ENCODE measurements at places on chromosomes 4 and X. TPM values are rescaled to one million over a fixed set of nuclear protein-coding genes. Genes with fewer than 3 reads are reported as not detected.
A peak's percentile ranks its signal among the peaks of the same experiment; 100 is the strongest.

Gene SMIM31
- 1.8 TPM for total RNA-seq

Gene GCNA
- 18.0 TPM for total RNA-seq

Gene SSX1
- total RNA-seq, result not detected

Gene TMEM31
- total RNA-seq, result 7.6 TPM

Gene RRH
- 0.74 TPM for total RNA-seq

Gene ALB
- total RNA-seq, result 9.0 TPM

Gene PSAPL1
- total RNA-seq, result 0.05 TPM

Gene PAK3
- 12.5 TPM for total RNA-seq

Gene MAGEA4
- not detected for total RNA-seq

DNA sequence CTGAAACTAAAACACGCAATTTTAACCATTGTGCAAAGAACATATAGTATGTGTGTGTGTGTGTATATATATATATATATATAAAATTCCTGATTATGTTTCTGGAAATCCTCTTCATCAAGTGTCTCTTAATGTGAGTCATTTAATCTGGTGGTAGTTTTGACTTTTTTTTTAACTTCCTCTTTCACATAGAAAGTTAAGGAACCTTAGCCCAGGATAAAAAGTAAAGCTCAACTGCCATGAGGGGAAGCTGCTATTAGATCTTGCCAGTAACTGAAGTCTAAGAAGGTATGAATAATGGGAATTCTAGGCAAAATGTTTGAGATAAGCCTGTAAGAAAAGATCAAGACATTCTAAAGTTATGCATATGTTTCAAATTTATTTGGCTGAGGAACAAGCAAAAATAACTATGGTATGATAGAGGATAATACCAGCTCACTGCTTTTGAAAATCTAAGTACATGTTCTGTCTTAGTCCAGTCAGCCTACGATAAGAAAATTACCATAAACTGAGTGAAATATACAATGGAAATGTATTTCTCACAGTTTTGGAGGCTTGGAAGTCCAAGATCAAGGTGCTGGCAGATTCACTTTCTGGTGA, 757.0 kb downstream of the TRAM1L1 start:
- DNase-seq, result no peak

- DNase-seq, result no peak
Observed at GRCh38 chrX:76420237-76420636, 7.3 kb upstream of the MAGEE1 start.

- DNase-seq, result no peak
Observed at GRCh38 chr4:175297965-175298565, 379.9 kb downstream of the ADAM29 start.

DNA sequence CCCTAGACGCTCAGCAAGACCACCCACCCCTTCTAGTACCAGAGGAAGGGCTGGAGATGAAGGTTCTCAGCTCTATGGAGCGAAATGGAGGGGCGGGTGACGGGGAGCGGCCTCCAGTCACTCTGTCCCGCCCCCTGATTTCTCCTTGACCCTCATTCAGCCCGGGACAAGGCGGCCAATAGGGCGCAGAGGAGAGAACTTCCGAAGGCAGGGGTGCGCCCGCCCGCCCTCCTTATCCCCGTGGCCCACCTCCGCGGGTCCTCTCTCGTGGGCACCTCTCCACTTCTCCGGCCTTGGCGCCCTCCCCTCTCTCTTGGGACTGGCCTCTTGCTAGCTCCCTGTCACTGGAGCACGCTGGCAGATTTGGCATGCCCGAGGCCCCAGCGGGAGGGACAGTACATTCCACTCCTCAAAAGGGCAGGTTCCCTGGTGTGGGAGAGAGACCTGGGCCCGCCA, 1.1 kb upstream of the SEPTIN6 start:
- no peak for DNase-seq

DNA sequence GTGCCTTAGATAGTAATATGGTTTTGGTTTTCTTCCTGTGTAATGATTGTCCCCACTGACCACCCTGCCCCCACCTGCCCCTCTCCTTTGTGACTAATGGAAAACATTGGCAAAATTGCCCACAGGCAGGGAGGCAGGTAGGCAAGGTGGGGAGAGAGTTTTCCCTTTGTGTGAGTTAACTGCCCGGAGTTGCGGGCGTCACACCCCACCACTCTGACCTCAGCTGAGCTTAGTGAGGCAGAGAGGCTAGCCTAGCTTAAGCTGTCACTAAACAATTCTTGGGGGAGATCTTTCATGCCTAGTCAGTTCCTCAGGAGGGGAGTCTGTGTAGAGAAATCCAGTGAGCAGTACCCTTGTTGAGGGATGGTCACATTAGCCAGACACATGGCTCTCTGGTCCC, 245.3 kb downstream of the BCOR start:
- DNase-seq, result no peak

DNA sequence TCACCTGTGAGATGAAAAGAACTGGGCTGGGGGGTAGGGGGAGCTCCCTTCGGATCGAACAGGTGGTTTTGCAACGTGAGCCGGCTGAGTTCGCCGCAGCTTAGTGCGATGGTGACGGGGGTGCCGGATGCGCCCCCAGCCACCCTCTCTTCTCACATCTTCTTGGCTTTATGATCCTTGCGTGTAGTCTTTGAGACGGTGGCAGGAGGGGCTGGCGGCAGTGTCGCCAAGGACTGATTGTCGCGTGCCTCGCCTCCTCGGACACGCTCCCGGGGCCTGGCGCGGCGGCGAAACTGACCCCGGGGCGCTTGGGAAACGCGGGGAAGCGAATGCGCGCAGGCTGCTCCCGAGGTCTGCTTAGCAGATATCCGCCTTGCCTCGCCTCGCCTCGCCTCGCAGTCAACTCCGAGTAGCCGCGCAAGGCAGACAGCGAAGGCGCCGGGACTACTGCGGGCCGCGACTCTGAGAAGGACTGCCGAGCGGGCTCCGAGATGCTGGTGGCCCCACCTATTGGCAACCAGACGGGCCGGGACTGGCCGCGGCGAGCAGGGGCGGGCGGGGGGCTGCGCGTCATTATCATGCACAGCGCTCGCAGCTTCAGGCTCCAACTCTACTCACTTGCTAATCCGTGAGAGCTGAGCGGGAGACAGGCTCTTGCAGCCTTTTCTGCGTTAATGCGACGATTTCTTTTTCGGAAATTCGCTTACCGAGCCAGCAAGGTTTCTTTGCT, 1.5 kb downstream of the GRID2 start:
- peak; percentile 16 for DNase-seq

DNA sequence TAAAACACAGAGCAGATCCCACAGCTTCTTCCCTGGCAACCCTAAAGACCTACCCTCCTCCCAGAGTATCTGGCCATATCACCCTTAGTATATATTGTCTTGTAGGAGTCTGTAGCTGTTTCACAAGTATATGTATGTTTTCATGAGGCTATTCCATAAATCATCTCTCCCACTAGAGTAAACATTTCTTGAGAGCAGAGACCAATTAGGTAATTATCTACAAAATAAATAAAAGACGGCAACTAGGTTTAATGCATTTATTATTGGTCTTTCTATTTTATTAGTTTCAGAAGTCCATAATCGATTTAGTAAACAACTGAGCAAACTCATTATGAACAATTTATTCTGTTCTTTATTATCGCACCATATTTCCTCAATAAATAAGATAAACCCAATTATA, 7.0 kb downstream of the ACOT9 start:
- no peak for DNase-seq

- no peak for DNase-seq
Observed at GRCh38 chrX:42096265-42096920, 173.0 kb upstream of the CASK start.

GRCh38 chr4:177728361-177729152, 286.3 kb upstream of the AGA start:
- no peak for DNase-seq

DNA sequence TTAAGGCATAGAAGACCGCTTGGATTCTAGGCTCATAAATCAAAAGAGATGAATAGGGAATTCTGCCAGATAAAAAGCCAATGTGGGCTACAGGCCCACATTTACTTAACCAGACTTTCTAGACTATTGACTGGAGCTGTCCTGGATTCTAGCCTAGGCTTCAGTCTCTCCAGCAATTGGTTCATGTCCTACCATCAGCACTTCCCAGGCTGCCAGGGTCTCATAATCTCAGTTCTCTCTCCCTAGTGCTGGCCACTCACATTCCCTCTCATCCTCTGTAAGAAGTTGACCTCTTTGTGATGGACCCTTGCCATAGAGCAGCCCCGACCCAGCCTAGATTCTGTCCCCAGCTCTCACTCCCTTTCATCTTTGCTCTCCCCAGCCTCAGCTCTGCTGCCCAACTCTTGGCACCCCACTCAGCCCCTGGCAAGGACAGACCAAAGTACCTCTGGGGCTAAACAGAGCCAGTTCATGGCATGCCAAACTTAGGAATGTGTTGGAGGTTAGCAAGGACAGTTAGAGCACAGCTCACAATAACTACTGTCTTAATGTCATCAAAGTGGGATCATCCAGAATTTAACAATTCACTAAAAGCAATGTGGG, 396.2 kb downstream of the INPP4B start:
- no peak for DNase-seq

DNA sequence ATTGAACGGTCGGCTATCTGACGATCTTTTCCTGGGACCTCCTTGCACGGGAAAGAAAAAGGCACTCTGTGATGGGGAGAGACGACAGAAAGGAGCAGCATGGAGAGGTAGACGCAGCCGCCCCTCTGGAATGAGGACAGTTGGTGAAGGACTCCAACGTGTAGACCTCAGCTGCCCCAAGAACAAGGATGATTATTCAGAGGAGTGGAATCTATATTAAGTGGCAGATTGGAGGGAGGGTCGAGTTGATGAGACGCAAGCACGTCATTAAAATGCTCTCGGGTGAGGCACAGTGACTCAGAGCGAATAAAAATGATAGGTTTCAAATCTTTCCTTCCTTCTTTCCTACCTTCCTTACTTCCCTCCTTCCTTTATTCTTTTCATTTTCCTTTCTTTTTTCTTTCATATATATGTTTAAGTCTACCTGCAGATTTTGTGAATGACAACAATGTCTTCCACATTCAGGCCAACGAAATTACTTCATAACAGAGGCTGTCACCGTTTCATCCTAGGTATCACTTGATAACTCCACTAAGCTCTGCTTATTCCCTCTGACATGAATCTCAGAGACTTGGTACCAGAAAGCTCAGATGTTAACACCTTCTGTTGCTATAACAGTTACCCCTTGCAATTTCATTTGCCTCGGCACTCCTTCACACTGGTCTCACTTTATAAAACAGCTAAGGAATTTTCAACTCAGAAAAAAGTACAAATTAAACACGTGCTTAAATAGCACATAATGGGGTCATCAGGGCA, 110.0 kb upstream of the PPARGC1A start:
- DNase-seq, result no peak

DNA sequence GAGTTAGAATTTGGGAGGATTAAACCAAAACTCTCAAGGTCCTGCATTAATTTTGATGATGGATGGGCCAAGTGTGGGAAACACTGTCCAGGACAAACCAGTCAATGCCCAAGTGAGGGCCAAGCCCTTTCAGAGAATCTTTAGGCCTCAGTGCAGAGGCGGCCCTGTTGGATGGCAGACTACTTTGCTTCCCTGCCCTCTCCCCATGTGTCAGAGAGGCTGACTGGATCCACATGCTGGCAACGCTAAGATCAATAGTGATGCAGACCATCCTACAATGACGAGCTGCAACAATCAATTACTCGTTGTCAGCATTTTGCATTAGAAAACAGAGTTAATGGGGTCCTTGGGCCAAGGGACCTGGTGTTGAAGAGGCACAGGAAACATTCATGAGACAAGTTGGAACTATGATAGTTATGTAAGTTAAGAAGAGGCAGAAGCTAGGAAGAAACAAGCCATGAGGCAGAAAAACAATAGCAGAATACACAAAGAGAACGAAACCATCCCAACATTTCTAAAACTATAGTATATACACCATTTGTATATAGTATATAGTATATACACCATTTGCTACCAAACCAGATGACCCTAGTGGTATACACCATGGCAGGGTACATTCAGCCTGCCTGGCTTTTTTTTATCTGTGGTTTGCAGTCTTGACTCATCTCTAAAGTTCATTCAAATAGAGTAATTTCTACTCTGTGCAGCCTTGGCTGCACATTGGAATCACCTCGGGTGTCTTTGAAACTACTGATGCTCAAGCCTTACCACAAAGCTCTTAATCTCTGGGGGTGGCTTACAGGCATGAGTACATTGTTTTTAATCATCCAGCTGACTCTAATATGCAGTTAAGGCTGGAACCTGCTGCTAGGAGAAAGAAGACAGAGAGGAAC, 147.7 kb upstream of the GYPA start:
- no peak for DNase-seq

DNA sequence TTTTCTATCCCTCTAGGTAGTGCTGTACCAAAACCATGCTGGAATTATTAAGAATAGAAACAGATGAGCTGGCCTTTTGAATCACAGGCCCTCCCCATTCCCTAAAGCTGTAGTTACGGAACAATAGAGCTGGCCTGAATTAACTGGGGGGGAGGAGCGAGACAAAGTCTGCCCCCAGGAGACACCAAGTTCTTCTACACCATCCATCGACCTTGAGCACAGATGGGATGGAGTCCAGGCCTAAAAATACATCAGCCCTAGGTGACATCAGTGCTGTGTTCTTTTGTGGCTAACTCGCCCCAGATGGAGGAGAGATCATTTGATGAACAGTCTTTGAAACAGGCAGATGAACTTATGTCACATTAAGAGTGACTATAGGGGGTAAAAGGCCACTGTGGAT, 49.6 kb downstream of the LHFPL1 start:
- DNase-seq, result no peak

DNA sequence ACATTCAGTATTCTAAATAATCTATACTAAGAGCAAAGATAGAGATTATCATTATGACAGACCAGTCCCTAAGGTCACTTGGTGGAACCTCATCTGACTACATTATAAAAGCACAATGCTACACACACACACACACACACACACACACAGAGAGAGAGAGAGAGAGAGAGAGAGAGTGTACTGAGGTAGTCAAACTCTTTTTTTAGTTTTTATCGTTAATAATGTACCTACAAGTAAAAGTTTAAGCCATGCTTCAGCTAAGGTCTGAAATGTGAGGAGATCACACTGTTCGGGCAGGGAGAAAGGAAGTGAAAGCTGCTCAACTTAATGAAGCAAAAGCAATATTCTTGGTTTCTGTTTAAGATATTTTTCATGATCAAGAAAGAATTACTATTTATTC, 75.8 kb upstream of the CCDC160 start:
- no peak for DNase-seq

DNA sequence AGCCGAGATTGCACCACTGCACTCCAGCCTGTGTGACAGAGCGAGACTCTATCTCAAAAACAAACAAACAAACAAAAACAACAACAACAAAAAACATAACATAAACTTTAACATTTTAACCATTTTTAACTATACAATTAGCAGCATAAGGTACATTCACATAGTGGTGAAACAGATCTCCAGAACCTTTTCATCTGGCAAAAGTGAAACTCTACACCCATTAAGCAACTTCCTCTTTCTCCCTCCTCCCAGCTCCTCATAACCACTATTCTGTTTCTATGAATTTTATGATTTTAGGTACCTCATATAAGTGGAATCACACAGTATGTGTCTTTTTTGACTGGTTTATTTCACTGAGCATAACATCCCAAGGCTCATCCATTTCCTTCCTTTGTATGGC, 103.6 kb downstream of the FAM13A start:
- no peak for DNase-seq

- DNase-seq, result no peak
Observed at GRCh38 chr4:79526641-79527565, 118.9 kb upstream of the GK2 start.

GRCh38 chr4:98204236-98204553, 57.0 kb upstream of the RAP1GDS1 start:
- no peak for DNase-seq

All from prostate gland (tissue), 2 donors.